ENCODE measurements at places on chromosomes 16 and 17. TPM values are rescaled to one million over a fixed set of nuclear protein-coding genes. Genes with fewer than 3 reads are reported as not detected.

Gene CD68
- total RNA-seq, result 23.3 TPM

Gene TBC1D3G
- not detected for total RNA-seq

Gene HSPB9
- total RNA-seq, result not detected

Gene FMNL1
- total RNA-seq, result 0.56 TPM

Gene GRN
- total RNA-seq, result 39.2 TPM

Gene HS3ST3B1
- 4.3 TPM for total RNA-seq

DNA sequence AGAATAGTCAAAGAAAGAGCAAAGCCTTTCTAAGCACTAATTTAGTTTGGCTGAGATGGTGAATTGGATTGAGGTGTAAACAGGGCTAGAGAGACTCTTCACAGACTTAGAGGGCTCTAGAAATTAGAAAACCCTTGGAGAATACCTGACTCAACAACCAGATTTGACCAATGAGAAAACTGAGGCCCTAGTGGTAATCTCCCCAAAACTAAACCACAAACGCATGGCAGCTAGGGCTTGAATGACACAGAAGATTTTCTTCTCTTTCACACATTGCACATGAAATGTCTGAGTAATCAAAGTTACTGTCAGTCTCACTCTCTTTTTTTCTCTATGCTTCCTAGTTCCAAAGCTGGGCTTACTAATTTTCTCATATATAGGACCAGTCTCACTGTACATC lies 314.5 kb upstream of the KCNJ16 start:
- no peaks in the 10 kb centered on the region for H3K36me3 ChIP-seq
- H3K4me3 ChIP-seq, result no peak overlapping the region
- peaks cover 20% of the 10 kb centered on the region for H3K4me1 ChIP-seq
- peak overlapping the region; percentile 73 for H3K27ac ChIP-seq
- DNase-seq, result no peak
- no peaks in the 10 kb centered on the region for H3K27me3 ChIP-seq

DNA sequence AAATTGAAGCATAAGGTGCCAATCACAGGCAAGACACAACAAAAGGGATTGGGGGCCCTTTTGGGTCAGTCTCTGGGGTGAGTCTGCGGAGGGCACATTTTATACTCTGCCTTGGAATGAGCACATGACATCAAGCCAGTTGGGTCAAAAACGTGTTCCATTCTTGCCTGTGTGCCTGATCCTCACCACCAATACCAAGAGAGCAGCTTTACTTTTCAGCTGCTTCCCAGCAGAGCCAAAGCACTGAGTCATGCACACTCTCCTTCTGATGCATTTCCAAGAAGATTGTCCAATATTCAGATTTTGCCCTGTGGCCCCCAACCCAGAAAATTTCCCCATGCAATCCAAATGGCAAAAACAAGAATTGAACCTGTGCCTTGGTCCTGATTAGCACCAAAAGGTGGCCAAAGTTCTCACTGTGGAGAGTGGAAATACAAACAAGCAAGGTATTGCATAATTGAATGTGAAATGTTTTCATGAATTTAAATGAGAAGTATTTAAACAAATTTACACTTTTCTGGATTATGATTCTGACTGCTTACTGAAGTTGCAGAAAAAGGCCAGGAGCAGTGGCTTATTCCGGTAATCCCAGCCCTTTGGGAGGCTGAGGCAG lies 217.8 kb upstream of the SOX9 start:
- no peak overlapping the region for H3K27ac ChIP-seq
- H3K4me3 ChIP-seq, result no peak overlapping the region
- H3K36me3 ChIP-seq, result no peaks in the 10 kb centered on the region
- H3K27me3 ChIP-seq, result no peaks in the 10 kb centered on the region

DNA sequence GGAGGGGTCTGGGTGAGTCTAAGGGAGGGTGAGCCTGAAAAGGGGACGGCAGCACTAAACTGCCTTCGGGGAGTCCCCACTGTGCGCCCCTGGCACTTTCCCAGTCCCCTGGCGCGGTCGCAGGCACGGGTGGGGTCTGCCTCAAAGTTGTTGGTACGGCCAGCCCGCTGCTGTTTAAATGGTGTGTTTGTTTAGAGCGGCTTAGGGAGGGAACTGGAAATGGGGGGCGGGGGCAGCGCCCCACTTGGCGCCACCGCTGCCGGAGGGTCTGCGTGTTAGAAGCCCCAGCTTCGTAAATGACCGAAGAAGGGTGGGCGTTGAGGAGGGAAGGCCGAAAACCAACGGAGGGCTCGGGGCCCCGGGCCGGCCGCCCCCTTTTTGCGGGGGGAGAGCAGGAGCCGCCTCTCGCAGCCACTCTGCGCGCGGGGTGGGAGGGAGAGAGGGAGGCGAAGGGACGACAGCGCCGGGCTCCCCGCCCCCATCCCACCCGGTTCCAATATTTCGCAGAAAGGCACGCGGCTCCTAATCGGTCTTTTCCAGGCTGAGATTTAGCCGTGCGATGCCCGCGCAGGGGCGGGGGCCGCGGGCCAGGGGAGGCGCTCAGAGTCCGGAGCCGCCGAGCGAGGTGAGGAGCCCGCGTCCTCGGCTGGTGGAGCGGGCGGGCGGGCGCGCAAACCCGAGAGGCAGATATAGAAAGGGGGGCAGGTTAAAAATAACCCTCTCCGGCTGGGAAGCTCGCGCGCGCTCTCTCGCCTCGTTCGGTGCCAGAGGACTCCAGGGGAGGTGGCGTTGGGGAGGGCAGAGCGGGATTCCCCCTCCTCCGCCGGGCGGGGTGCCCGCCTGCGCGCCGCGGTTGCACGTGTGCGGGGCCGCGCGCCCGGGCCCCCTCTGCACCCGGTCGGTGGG lies 54.9 kb downstream of the SREBF1 start:
- H3K27ac ChIP-seq, result no peak overlapping the region
- H3K36me3 ChIP-seq, result peaks cover 2% of the 10 kb centered on the region
- H3K4me3 ChIP-seq, result peak overlapping the region; percentile 15
- H3K27me3 ChIP-seq, result no peaks in the 10 kb centered on the region
- peak; percentile 52 for DNase-seq

- H3K27ac ChIP-seq, result no peak overlapping the region
- DNase-seq, result no peak
- H3K4me3 ChIP-seq, result no peak overlapping the region
- H3K27me3 ChIP-seq, result no peaks in the 10 kb centered on the region
Observed at GRCh38 chr16:57175896-57176295, 9.9 kb downstream of the PSME3IP1 start.

DNA sequence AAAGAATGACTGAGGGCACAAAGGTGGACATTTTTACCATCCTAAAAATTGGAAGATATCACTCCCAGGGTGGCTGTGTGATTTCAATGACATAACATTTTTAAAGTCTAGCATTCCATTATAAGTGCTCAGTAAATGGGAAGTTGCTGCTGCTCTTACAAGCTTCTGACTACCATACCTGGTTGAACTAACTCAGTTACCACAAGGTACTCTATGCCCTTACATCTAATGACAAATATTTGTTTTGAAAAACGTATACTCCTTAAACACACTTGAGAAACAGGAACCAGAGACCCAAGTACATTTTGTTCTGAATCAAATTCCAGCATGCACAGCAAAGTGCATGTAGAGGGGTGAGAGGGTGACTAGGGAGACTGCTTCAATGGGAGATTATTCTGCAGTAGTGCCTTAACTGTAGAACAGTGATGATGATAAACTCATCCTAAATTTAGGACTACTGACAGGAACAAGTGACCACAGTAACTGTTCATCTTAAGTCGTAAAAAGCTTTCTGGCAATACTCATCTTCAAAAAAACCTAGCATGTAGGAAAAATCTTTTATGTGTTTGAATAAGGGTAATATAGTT lies 83.5 kb downstream of the KANSL1 start:
- H3K27ac ChIP-seq, result no peak overlapping the region
- no peaks in the 10 kb centered on the region for H3K27me3 ChIP-seq
- H3K36me3 ChIP-seq, result no peaks in the 10 kb centered on the region
- peaks cover 2% of the 10 kb centered on the region for H3K4me1 ChIP-seq

GRCh38 chr16:27851586-27851985 lies 211.9 kb downstream of the GSG1L start:
- H3K4me1 ChIP-seq, result no peaks in the 10 kb centered on the region
- H3K36me3 ChIP-seq, result no peaks in the 10 kb centered on the region
- no peak overlapping the region for H3K27ac ChIP-seq
- DNase-seq, result no peak

- no peak for DNase-seq
- H3K27me3 ChIP-seq, result peaks cover 27% of the 10 kb centered on the region
- H3K4me1 ChIP-seq, result peaks cover 4% of the 10 kb centered on the region
- H3K27ac ChIP-seq, result no peak overlapping the region
Observed at GRCh38 chr17:59335685-59336084, 4.2 kb downstream of the YPEL2 start.

GRCh38 chr17:13435230-13435629 lies 166.5 kb downstream of the HS3ST3A1 start:
- no peak for DNase-seq
- H3K27me3 ChIP-seq, result no peaks in the 10 kb centered on the region
- no peak overlapping the region for H3K4me3 ChIP-seq
- H3K36me3 ChIP-seq, result no peaks in the 10 kb centered on the region
- no peak overlapping the region for H3K27ac ChIP-seq

- H3K36me3 ChIP-seq, result no peaks in the 10 kb centered on the region
- no peak overlapping the region for H3K27ac ChIP-seq
- DNase-seq, result no peak
Observed at GRCh38 chr17:11720816-11721215, 122.5 kb downstream of the DNAH9 start.

- H3K4me3 ChIP-seq, result peak overlapping the region; percentile 58
- no peaks in the 10 kb centered on the region for H3K36me3 ChIP-seq
- 0 out of 2 replicates have a peak, but pooled peaks cover 2% of the 10 kb centered on the region for H3K4me1 ChIP-seq
Observed at GRCh38 chr17:57833179-57833939, 16.5 kb downstream of the MRPS23 start.

DNA sequence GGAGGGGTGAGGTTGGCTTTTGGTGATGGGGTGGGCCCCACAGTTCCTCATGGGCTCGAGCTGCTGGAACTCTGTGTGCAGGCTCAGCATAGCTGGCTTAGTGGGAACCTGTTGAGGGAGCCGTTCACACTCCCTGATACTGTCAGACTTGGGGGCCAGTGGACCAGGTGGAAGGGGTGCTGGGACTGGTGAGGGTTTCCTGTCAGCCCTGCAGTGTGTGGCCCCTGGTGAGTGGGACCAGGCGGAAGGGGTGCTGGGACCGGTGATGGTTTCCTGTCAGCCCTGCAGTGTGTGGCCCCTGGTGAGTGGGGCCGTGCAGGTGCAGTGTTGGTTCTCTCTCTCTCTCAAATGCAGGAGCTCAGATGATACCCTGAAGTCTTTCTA lies 45.1 kb upstream of the ZNF750 start:
- DNase-seq, result no peak
- peaks cover 13% of the 10 kb centered on the region for H3K4me1 ChIP-seq
- no peaks in the 10 kb centered on the region for H3K27me3 ChIP-seq

GRCh38 chr16:67169642-67170167 lies 633 bp upstream of the NOL3 start:
- DNase-seq, result no peak
- no peaks in the 10 kb centered on the region for H3K36me3 ChIP-seq
- H3K4me1 ChIP-seq, result peaks cover 29% of the 10 kb centered on the region
- H3K4me3 ChIP-seq, result peak overlapping the region; percentile 34
- H3K27ac ChIP-seq, result peak overlapping the region; percentile 79

DNA sequence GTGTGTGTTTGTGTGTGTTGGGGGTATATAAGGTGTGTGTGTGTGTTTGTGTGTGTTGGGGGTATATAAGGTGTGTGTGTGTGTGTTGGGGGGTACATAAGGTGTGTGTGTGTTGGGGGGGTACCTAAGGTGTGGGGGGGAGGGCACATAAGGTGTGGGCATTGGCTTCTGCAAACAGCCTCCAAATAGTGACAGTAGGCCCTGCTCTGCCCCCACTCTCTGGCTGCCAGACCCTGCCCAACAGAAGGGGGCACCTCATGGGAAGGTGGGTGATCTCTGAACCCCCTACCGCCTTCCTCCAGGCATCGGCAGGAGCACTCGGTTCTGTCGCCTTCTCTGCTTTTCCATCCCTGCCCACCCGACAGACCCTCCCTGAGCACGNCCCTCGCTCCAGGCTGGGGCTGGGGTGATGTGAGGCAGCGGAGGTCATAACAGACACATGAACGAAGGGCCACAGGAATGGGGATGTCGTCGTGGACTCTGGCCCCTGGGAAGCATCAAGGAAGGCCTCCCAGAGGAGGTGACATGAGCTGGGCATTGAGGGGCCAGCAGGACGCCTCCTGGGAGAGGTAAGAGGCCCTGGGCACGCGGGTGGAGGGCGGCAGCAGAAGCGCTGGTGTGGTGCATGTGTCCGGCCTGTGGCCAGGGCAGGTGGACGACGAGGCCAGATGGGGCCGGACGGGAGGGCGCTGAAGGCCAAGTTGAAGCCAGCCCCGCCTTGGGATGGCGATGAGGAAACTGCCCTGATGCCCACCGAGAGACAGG lies 136.6 kb upstream of the RPH3AL start:
- peak overlapping the region; percentile 65 for H3K4me3 ChIP-seq
- DNase-seq, result peak; percentile 20
- peak overlapping the region; percentile 54 for H3K27ac ChIP-seq
- H3K27me3 ChIP-seq, result no peaks in the 10 kb centered on the region

DNA sequence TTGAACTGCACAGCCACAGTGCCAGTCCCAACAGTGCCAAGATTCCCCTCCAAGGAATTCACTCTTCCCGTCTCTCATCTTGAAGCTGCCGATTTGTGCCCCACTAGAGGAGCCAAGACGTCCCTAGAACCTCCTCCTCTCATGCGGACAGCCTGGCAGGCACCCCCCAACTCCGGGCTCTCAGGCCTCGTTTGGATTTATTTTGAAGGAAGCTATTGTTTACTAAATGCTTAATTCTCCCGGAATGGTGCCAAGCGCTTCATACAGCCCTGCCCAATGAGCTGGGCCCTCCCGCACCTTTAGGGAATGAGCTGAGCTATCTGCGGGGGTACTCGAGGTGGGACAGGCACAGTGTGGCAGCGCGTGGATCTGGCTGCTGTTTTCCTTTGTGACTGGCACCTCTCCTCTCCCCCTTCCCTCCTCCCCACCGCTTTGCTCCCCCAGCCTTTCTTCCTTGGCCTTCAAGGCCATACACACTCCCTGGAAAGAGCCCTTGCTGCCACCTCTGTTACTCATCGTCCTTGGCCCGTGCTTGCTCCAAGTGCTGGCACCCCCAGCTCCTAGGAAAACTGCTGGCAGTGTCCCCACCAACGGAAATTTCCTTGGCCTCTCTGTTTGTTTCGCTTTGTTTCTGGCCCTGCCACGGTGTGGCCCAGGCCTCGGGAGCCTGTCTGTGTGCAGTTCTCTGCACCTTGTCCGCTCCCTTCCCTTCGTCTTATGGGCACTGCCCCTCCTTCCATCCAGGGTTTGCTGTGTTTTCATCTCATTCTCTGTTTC lies 49.9 kb upstream of the CDR2 start:
- no peak for DNase-seq
- no peaks in the 10 kb centered on the region for H3K27me3 ChIP-seq
- peaks cover 31% of the 10 kb centered on the region for H3K36me3 ChIP-seq
- H3K4me1 ChIP-seq, result peaks cover 13% of the 10 kb centered on the region

DNA sequence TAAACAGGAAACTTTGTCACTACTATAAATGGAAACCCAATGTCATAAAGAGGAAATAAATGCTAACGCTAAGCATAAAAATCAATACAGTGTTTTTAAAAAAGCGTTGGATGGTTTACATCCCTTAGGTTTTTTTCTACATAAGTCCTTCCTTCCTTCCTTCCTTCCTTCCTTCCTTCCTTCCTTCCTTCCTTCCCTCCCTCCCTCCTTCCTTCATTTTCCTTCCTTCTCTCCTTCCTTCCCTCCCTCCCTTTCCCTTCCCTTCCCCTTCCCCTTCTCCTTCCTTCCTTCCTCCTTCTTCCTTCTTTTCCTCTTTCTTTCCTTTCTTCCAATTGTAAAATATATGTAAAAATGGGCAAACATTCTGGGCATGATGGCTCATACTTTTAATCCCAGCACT lies 108.3 kb downstream of the HAPSTR1 start:
- H3K36me3 ChIP-seq, result no peaks in the 10 kb centered on the region
- DNase-seq, result no peak
- H3K27me3 ChIP-seq, result no peaks in the 10 kb centered on the region
- no peak overlapping the region for H3K27ac ChIP-seq
- H3K4me1 ChIP-seq, result no peaks in the 10 kb centered on the region

All from IMR-90 (cell line).